Hepatocyte (in vitro differentiated cells): ENCODE measurements at places on chromosomes 5 and 9. TPM values are rescaled to one million over a fixed set of nuclear protein-coding genes. Genes with fewer than 3 reads are reported as not detected.

DNA sequence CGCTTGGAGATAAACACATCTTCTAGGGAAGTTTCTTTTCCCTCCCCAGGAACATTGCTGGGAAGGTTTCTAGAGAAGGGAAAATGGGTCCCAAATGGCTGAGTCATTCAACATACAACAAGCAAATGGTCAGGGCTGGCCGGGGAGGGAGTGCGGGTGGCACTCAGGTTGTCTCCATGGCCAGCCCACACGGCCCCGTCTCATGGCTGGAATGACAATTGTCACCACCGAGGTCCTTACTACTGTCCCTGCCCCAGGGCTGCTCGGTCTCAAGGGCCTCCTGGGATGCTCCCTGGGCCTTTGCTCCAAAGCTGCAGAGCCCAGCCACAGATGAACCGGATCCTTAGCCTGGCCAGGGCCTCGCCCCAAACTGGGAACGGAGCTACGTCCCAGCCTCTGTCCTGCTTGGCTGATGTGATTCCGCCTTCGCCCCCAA, 121.9 kb downstream of the FGF18 start:
- DNase-seq, result no peak

DNA sequence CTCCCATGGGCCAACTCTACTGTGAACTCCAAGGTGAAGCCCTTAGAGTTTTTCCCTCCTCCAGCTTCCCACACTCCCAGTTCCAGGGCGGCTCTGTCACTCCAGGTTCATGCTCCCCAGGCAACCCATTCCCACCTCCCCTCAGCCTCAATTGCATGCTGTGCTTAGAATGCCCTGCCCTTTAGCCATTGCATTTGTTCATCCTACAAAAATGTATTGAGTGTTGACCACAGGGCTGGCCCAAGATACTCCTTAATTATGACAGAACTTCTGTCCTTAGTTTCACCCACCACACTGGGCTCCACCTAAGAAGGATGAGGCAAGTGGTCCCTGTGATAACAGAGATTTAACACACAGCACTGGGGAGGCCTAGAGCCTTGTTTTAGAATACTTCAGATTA, 236.1 kb downstream of the ADAMTSL1 start:
- no peak for DNase-seq

DNA sequence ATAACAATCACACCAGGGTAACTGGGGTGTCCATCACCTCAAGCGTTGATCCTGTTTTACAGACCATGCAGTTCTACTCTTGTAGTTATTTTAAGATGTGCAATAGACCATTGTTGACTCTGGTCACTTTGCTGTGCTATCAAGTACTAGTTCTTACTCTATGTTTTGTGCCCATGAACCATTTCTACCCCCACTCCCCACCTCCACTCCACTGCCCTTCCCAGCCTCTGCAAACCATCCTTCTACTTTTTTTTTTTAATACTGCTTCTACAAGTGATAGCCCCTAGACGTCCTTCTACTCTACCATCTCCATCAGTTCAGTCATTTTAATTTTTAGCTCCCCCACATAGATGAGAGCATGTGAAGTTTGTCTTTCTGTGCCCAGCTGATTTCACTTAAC, 38.8 kb downstream of the EHMT1 start:
- DNase-seq, result no peak

DNA sequence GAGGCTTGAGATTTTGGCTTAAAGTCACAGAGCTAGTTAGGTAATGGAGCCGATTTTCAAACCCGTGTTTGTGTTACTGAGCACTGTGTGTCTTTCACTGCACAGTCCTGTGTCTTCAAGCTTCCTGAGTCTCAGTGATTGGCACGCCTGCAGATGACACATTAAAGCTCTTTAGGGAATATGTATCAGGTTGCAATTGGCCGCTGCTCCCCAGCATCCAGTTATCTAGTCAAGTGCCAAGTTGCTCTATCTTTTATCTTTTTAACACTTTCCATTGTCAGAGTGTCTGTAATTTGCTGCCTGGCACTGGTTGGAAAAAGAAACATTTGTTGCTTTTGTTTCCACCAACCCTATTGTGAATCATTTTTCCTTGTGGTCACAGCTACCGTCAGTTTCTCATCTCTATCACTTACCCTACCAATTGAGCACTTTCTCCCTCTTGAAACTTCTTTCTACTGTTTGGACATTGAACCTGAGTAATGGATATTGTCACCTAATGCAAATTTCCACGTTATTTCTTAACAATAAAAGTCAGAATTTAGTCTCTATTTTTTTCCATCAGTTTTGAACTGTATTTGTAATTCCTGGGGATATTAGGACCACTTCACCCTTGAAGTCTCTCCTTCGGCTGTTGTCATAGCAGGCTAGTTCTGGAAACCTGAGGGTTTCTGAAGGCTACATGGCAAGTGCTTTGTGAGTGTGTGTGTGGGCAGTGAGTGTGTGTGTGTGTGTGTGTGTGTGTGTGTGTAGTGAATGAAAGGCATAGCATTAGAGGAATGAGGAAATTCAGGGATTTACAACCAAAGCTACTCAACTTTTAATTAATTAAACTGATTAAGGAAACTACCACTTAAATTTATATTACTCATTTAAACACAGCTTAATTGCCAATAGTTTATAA, 274.3 kb downstream of the ISL1 start:
- DNase-seq, result no peak

GRCh38 chr9:109442716-109443115, 55.4 kb downstream of the PTPN3 start:
- no peak for DNase-seq

DNA sequence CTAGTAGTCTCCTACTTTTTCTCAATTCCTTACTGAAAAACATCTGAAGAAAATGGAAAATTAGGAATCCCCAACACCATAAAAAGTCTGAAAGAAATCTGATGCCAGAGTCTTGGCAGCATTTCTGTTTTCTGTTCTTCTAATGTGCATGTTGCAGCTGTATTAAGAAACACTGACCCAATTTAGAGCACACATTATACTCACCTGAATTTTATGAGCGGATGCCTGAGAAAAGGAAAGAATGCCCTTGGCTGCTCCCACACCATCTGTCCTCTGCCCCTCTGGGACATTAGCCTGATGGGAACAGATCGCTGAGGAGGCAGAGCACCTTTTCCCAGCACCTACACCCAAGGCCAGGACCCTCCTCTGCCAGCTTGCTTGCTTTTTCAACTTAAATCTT, 14.1 kb upstream of the ANP32B start:
- no peak for DNase-seq

- no peak for DNase-seq
Observed at GRCh38 chr9:87529671-87530070, 32.0 kb downstream of the DAPK1 start.

GRCh38 chr5:8842971-8843551, 702.8 kb downstream of the SEMA5A start:
- DNase-seq, result peak; percentile 28

DNA sequence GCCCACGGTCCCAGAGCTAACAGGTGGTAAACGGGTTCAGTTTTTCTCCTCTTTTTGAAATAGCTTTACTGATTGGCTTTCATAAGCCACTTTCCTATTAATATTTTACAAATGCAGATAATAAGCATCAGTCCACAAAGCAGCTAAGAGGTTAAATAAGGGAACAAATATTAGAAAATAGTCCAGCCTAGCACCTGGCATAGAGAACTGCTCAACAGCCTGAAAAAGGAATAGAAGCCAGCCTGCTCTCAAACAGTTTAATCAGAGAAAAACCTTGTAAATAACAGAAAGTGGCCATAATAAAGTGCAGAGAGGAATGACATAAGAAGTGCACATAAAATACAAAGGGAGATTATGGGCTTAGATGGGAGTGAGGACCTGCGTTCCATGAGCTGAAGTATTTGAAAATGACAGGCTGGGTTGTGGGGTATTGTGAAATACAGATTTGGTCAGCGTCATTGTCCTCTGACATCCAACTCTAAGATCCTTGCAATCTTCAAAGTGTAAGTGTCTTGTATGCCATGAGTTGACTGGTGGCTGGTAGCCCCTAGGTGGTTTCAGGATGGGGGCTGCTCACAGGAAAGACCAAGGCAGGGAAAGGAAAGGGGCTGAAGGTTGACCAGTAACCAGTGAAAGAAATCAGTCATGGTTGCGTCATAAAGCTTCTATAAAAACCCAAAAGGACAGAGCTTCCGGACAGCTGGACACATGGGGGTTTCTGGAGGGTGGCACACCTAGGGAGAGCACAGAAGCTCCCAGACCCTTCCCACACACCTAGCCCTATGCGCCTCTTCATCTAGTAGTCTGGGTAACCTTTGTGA, 32.4 kb downstream of the MYO10 start:
- no peak for DNase-seq

FREM1 gene
- total RNA-seq, result 27.7 and 36.1 TPM in 2 replicates

IFNA21 gene
- not detected in 2 replicates for total RNA-seq

SURF1 gene
- total RNA-seq, result 33.9 and 37.4 TPM in 2 replicates

MSX2 gene
- total RNA-seq, result 20.7 and 28.8 TPM in 2 replicates

PLAC8L1 gene
- total RNA-seq, result 1.5 TPM in 1 of 2 replicates, not detected in the other

EPB41L4B gene
- 20.6 and 23.1 TPM in 2 replicates for total RNA-seq

RANBP3L gene
- 3.8 and 6.5 TPM in 2 replicates for total RNA-seq

SPINK1 gene
- total RNA-seq, result 988 and 1,467 TPM in 2 replicates

VAV2 gene
- total RNA-seq, result 22.2 and 24.9 TPM in 2 replicates

PCDHGB1 gene
- total RNA-seq, result 0.24 and 0.53 TPM in 2 replicates
